ENCODE measurements at places on chromosomes 12 and 14.
A peak's percentile ranks its signal among the peaks of the same experiment; 100 is the strongest.

- peak; percentile 50 for DNase-seq
Observed at GRCh38 chr12:58919231-58920101, 838 bp downstream of the LRIG3 start.

DNA sequence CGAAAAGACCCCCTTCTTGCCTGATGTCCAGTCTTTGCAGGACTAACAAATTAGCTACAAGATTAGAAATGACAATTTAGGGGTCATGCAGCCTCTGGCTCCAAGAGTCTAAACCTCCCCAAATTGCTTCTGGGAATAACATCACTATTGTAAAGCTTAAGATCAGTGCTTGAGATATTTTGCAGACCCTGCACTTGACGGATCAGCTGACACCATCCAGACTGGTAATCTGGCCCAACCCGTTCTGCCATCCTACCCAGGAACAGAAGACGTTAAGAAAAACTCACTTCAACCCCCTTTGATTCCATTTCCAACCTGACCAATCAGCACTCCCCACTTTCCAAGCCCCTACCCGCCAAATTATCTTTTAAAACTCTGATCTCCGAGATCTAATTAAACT is 236.7 kb upstream of the KRR1 start:
- DNase-seq: no peak

GRCh38 chr14:89669193-89669592 is 252.2 kb upstream of the FOXN3 start:
- no peak for DNase-seq

DNA sequence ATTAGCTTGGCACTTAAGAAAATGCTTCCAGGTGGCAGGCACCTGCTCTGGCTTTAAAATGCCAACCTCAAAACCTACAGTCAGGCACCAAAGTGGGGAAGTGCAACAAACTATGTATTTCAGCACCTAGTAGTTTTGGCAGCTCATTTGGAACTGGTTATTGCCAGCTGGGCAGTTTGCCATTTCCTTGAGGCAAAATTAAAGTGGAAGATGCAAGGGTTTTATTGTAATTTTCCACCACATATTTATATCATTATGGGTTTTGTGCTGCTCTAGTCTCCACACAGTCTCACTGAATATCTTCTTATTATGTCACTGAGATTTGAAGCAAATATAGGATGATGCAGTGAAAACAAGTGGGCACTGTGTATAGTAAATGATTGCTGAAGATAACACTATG is 117.0 kb downstream of the PRKD1 start:
- DNase-seq: peak; percentile 55

GRCh38 chr12:3964439-3964838 is 91.2 kb upstream of the PARP11 start:
- no peak for DNase-seq

GRCh38 chr12:62643486-62643885 is 176.9 kb downstream of the MON2 start:
- peak; percentile 50 for DNase-seq

DNA sequence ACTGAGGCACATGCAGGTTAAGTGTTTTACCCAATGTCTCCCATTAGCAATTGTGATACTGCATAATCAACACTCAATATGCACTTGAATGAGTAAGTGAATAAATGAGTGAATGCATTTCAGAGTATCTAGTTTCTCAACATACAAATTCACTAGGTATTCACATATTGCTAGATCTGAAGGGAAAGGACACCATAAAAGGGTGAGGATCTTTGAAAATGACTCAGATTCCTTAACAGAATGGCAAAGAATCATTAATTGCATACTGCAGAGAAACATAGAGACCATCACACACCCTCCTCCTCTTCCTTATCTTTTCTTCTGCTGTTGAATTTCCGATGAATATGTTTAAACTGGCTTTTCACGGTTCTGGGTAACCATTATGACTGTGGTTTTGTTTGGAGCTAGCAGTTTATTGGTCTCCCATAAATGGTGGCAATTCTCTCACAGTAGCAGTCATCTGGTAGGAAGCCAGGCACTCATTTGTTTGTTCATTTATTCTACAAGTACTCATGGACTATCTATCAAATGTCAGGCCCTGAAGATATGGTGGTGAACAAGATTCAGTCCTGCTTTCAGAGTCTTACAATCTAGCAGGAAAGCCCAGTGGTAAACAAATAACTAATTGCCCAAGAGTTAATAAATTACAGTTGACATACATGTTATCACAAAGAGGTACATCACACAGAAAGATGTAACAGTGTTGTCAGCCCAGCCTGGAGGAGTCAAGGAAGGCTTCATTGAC is 70.2 kb downstream of the LLPH start:
- no peak for DNase-seq

DNA sequence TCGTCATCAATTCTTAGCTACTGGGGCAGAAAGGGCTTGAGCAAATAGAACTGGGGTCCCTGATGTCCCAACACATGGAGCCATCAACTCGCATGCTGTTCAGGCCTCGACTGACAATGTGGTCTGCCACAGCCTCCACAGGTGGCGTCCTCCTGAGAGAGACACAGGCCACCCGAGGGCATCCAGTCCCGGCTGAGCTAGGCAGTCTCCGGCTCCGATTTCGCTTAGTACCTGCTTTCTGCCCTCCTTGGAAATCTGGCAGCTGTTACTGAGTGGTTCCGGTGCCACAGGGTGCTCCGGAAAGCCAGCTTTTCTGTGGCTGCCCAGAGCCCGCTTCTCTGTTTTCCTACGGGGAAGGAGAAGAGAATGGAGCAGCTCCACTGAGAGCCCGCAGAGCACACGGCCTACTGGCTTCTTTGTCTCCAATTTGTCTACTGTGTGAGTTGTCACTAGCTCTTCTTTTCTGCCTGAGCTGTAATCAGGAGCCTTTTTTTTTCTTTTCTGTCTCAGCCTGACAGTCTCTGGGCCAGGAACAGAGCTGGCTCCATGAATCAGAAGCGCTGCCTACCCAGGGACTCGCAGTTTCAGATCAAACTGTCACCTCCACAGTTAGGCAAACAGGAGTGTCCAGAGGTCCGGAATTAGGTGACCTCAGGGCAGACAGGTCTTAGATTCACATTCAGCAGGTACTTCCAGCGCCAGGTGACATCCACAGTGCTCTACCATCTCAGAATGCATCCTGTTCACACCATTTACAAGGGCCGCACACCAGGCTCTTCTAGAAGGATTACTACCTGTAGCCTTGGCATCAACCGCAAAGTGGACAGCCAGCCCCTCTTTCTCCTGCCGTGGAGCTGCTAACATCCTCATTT is 73.3 kb downstream of the MOK start:
- no peak for DNase-seq

- DNase-seq: peak; percentile 99
Observed at GRCh38 chr14:69263364-69263763, 3.4 kb downstream of the GALNT16 start.

DNA sequence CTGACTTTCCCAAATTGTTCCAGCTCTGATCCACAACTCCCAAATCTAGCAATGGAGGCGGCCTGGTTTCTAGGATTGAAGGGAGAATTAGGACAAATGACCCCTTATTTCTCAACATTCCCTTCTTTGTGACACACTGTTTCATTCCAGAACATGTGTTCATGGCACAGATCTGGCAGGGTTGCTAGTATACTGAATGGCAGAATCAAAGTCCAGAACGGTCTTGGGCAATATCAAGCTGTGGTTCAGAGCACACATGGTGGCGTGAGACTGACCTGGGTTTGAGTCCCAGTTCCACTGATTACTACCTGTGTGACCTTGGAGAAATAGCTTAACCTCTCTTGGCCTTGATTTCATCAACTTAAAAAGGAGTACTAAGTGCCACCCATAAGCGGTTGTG is 152.5 kb downstream of the SAMD4A start:
- DNase-seq: peak; percentile 35

DNA sequence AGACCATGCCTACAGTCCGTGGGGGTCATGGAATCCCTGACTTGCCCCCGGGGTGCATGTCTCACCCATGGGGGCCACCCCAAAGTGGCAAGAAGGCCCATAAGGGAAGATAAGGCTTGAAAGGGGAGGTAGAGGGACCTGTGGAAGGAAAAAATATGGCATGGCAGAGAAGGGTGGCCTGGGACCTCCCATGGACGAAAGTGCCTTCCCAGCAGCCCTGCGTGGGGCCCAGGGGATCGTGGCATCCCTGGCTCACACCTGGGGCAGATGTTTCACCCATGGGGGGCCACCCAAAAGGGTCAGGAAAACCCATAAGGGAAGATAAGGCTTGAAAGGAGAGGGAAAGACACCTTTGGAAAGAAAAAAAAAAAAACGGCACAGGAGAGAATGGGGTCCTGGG is 264.6 kb downstream of the ALG10 start:
- no peak for DNase-seq

GRCh38 chr12:121107681-121108080 is 25.0 kb upstream of the P2RX7 start:
- no peak for DNase-seq

DNA sequence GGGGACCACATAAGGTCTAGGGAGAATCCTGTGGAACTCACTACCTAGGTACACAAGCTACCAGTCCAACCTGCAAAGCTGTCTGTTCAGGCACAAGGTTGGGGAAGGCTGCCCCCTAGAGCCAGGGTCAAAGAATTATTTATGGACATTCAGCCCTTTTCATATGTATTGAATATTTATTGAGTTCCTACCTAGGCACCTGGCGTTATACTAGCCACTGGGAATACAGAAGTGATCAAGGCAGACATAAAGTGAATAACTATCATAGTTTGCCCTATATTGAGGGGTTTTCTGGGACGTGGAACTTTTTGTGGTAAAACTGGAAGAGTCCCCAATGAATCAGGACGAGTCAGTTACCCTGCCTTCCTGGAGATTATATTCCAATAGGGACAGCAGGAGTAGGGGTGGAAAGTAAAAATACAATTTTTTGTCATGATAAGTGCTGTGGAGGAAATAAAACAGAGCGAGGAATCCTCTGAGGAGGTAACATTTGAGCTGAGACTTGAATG is 5.8 kb upstream of the SLC48A1 start:
- peak; percentile 43 for DNase-seq

- DNase-seq: peak; percentile 92
Observed at GRCh38 chr12:10395390-10395998, 5.7 kb upstream of the KLRK1 start.

- DNase-seq: no peak
Observed at GRCh38 chr14:100663761-100664052, 63.0 kb upstream of the DLK1 start.

GRCh38 chr12:82527165-82527780 is 159.4 kb upstream of the TMTC2 start:
- DNase-seq: peak; percentile 71

DNA sequence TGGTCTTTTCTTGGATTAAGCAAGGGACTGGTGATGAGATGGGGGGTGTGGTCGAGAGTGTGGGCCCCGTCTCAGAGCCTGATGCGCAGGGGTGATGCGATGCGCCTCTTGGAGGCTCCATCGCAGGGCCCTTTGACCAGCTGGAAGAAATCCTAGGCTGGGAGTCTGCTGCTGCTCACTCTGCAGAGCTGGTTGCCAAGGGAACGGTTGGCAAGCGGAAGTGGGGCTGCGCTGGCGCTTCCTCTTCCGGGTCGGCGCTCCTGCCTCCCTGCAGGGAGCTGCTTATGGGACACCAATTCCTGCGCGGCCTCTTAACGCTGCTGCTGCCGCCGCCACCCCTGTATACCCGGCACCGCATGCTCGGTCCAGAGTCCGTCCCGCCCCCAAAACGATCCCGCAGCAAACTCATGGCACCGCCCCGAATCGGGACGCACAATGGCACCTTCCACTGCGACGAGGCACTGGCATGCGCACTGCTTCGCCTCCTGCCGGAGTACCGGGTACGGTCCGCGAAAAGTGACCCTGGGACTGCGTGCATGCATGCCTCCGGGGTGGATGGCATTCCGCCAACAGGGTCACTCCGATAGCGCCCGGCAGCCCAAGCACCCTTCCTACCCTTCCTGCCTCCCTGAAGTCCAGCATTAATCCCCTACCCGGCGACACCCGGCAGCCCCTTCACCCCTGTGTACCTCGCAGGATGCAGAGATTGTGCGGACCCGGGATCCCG is at the start of gene MYG1:
Gene MYG1, plus strand, starts transcription at position 242 of the 727 bp plus-strand sequence. Its CDS starts 43 bp downstream, at position 285.
- DNase-seq: peak; percentile 84

- DNase-seq: peak; percentile 24
Observed at GRCh38 chr12:1796515-1797010, 23.8 kb upstream of the LRTM2 start.

- DNase-seq: peak; percentile 61
Observed at GRCh38 chr14:61462566-61463193, 141.3 kb downstream of the PRKCH start.

DNA sequence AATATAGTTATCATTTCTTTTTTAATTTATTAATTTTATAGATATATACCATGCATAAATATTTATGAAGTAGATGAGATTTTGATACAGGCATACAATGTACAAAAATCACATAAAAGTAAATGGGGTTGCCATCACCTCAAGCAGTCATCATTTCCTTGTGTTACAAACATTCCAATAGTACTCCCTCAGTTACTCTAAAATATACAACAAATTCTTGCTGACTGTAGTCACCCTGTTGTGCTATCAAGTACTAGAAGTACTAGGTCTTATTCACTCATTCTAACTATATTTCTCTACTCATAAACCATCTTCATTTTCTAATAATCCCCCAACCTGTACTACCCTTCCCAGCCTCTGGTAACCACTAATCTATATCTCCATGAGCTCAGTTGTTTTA is 432.6 kb upstream of the SYT1 start:
- DNase-seq: peak; percentile 9

DNA sequence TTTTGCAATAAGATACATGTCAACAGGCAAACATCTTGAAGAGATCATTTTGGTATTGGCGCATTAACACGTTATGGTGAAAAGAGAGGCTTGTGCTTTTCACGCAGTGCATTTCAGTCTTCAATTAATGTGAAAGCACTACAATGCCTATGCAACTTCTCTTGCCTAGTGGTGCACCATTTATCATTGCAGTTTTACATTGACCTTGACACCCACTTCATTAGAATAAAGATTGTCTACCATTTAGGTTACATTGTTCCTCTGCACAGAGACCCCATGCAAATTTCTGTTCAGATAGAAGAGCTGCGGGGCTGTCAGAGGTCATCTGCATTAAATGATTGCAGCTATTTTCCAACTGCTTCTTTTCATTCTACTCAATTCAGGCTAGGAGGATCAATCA is 212.2 kb upstream of the NPAS3 start:
- DNase-seq: no peak

GRCh38 chr12:42332301-42333285 is 6.6 kb downstream of the PPHLN1 start:
- peak; percentile 48 for DNase-seq

DNA sequence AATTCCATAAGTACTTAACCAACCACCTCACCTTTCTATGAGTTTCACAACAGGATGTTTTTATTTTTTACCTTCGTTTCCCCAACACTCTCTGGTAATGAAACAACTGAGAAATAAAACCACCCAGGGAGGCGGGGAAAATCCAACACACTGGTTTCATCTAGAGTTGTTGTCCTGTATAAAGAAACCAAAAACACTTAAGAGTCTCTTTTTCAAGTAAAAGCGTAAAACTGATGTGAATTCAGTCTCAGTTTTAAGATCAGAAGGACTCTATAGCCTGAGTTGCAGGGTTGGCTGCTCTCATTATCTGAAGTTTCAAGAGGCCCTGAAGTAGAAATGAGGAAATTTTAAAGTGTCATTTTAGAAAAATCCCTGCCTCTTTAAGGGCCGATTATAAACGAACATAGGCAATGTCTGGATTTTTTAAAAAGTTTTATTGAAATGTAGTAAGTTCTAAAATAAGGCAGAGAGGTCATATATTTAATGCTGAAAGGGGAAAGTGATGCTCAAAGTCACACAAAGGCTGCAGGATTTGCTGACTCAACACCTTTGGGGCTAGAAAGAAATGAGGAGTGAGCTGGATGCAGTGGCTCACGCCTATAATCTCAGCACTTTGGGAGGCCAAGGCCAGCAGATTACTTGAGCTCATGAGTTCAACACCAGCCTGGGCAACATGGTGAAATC is 27.2 kb downstream of the HIGD1C start:
- DNase-seq: no peak

GRCh38 chr14:61321385-61322010 is at the start of gene PRKCH:
Gene PRKCH, plus strand, starts transcription at chr14:61321579. Its CDS starts 523 bp downstream, at chr14:61322102.
- peak; percentile 1 for DNase-seq

All from AG10803 (cell line).